Hematopoietic multipotent progenitor cell treated with erythropoietin and hydrocortisone succinate and interleukin-3 and kit ligand, for 8 days (in vitro differentiated cells): ENCODE measurements at places on chromosomes 5 and 9.

DNA sequence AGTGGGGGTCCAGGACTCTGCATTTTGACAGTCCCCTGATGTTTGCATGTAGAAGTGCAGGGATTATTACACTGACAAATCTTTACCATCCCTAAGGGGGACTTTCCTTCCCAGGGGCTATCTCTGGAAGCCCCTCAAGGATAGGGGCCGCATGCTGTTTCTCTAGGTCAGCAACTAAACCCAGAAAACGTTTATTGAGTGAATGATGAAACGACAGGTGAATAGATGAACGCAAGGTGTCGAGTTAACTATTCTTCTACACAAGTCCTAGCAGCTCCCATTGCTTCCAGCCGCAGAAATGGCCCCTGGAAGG, 281 bp upstream of the HSD17B4 start:
- no peak for DNase-seq

DNA sequence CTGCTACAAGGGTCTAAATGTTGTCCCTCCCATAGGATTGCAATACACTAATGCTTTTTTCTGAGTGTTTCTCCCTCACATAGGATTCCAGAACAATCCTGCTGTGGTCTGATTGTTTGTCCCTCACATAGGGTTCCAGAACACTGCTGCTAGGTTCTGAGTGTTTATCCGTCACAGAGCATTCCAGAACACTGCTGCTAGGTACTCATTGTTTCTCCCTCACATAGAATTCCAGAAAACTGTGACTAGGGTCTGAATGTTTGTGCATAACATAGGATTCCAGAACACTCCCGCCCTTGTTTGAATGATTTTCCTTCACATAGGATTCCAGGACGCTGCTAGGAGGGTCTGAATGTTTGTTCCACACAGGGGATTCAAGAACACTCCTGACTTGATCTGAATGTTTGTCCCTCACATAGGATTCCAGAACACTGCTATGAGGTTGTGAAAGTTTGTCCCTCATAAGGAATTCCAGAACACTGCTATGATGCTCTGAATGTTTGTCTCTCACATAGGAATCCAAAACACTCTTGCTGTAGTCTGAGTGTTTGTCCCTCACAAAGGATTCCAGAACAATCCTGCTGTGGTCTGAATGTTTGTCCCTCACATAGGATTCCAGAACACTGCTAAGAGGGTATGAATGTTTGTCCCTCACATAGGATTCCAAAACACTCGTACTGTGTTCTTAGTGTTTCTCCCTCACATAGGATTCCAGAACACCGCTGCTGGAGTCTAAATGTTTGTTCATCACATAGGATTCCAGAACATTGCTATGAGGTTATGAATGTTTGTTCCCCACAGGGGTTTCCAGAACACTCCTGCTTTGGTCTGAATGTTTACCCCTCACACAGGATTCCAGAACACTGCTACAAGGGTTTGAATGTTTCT, 213.5 kb downstream of the FOXD4L6 start:
- no peak for DNase-seq

GRCh38 chr5:38329132-38329715, 70.9 kb downstream of the EGFLAM start:
- DNase-seq, result no peak

DNA sequence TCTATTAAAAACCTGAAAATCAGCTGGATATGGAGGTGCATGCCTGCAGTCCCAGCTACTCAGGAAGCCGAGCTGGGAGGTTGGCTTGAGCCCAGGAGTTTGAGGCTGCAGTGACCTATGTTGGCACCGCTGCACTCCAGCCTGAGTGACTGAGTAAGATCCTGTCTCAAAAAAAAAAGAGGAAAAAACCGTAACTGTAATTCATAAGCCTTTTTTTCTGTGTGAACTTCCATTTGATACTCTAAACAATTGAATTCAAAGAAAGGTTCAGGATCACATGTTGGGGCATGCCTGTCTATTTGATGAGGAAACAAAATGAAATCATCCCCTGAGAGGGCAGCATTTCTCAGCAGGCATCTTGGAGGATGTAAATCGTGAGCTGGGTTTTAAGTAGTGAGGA, 38.8 kb downstream of the ITGA2 start:
- no peak for DNase-seq

GRCh38 chr5:80860924-80861613, 99.1 kb upstream of the RASGRF2 start:
- DNase-seq, result no peak

DNA sequence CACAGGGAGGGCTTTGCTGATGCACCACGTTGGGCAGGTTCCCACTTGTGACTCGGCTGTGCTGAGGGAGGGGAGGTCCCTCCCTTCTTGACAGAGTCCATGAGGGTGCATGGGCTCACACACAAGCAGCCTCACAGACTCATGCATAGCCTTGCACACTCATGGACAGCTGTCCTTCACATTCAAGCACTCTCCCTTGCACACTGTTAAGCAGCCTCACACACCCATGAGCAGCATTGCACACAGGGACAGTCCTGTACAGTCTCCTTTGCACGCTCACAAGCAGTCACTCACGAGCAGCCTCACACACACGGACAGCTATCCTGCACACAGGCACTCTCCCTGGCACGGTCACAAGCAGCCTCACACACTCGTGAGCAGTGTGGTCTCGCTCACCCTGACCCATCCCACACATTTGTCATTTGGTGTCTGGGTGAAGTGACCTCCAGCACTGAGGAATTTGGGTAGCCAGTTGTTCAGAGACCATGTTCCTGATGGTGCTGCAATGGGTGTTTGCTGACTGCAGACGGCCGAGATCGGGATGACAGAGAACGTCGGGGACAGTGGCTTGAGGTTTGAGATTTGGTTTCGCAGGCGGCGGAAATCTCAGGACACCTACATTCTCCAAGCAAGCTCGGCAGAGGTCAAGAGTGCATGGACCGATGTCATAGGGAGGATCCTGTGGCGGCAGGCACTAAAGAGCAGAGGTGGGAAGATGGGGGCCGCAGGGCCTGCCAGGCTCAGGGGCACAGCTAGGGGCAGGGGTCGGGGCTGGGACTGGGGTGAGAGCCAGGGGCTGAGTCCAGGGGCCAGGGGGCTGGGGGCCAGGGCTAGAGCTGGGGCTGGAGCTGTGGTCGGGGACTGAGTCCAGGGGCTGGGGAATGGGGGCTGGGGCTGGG, 17.7 kb upstream of the LRRC14B start:
- DNase-seq, result no peak

DNA sequence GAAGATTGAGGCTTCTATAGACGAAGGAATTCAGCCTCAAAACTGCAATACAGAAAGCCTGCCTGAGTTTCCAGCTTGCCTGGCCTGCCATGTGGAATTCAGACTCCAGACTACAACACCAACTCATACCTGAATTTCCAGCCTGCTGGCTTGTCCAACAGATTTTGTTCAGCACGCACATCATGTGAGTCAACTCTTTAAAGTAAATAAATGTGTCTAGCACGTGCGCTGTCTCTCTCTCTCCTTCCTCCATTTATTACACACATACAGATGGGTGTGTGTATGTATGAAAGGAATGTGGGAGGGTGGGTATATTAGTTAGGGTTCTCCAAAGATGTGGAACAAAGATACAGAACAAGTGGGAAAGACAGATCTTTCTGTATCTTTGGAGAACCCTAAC, 82.4 kb upstream of the TAS2R1 start:
- no peak for DNase-seq

GRCh38 chr9:81427870-81428269, 261.5 kb downstream of the TLE1 start:
- DNase-seq, result no peak

- no peak for DNase-seq
Observed at GRCh38 chr9:24413651-24414050, 132.0 kb downstream of the IZUMO3 start.

GRCh38 chr5:33810491-33811120, 81.2 kb downstream of the ADAMTS12 start:
- DNase-seq, result no peak

DNA sequence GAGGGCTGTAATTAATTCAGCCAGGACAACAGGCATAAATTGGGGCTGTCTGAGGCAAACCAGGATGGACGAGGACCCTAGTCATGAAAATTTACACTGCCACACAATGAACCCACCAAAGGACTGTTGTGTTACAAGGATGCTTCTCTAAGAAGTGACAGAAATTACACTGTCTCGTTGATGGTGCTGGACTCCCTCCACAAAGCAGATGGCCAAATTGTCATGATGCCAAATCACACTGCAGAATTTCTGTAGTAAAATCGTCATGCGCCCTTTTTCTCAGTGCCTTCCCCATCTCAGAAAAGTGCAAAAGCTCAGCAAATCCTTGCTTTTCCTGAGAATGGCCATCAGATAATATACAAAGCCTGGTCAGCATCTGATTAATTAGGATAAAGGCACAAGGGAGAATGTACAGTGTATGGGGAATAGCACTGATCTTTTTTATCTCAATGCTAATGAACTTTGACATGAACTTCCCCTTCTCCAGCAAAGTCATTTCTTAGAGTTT, 545.8 kb downstream of the CSNK1G3 start:
- no peak for DNase-seq

DNA sequence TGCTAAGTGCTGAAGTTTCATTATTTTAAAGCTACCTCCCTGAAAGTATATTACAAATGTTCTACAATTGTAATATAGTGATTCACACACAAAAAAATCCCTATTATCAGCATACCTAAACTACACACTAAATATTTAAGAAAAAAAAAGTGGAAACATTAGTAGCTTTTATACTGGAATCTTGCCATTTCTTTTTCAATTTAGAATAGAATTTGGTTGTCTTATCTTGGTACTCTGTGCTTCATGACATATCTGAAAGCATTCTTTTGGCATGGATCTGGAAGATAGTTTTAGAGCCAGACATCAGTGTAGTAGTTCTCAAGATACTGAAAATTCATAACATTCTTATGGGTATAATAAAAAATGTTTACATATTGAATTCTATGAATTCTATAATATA, 35.0 kb downstream of the SLC1A3 start:
- no peak for DNase-seq

- DNase-seq, result peak; percentile 52
Observed at GRCh38 chr9:78261403-78262001, 25.6 kb downstream of the CEP78 start.

- DNase-seq, result no peak
Observed at GRCh38 chr9:101893661-101894646, 155.5 kb upstream of the GRIN3A start.

GRCh38 chr5:138139781-138140090, 508 bp upstream of the NME5 start:
- no peak for DNase-seq

- DNase-seq, result peak; percentile 71
Observed at GRCh38 chr9:129023908-129024233, 4.3 kb downstream of the SH3GLB2 start.

DNA sequence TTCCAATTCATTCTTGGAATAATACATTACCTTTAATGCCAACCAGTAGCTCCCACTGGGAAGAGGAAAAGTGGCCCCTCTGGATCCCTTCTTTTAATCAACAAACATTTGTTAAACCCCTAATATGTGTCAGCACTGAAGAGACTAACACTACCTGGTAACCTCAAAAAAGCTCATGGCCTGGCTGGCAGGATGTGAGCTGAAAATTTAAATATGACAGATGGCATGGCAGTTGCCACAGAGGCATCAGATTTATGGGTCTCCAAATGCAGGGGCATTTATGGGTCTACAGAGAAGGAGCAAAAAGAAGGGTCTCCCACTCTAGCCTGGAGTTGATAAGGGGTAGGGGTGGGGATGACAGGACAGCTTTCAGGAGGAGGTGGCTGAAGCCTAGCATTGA, 12.5 kb downstream of the DNAH5 start:
- no peak for DNase-seq

GRCh38 chr5:138408023-138408422, 30.8 kb upstream of the REEP2 start:
- DNase-seq, result no peak

GRCh38 chr9:123722378-123722777, 207.5 kb downstream of the DENND1A start:
- no peak for DNase-seq

- DNase-seq, result no peak
Observed at GRCh38 chr5:172098046-172098445, 90.0 kb downstream of the STK10 start.

DNA sequence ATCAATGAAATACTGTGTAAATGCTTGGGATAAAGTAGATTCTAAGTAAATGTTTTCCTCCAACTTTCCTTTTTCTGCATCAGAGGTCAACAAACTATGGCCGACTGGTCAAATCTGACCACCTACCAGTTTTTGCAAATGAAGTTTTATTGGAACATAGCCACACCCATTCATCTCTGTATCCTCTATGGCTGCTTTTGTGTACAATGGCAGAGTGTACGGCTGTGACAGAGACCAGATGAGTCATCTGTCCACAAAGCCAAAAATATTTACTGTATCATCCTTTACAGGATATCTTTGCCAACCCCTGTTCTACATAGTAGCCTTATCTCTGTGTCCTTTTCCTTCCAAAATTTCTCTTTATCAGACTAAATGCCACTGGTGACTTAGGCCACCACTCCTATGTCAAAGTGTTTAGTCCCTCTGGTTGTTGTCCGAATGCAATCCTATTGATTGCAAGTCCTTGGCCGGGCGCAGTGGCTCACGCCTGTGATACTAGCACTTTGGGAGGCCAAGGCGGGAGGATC, 218.4 kb upstream of the KLF4 start:
- DNase-seq, result peak; percentile 84

- no peak for DNase-seq
Observed at GRCh38 chr5:166561759-166562158, 1729.7 kb upstream of the WWC1 start.

GRCh38 chr9:111484572-111484894, 350 bp upstream of the ECPAS start:
- DNase-seq, result no peak

GRCh38 chr5:10733426-10733825, 27.6 kb downstream of the DAP start:
- DNase-seq, result no peak

DNA sequence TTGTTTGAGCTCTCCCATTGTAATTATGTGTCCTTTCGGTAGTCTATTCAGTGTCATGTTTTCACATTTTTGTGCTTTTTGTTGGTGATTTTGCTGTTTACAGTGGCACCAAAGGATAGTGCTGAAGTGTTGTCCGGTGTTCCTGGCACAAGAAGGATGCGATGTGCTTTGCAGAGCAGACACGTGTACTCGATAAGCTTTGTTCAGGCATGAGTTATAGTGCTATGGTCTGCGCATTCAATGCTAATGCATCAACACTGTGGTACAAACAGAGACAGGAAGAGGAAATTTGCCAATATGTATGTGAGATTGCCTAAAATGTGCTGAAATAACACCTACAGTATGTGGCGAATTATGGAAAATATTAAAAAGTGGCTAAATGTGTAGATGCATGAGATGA, 913.4 kb upstream of the ACO1 start:
- DNase-seq, result no peak

DNA sequence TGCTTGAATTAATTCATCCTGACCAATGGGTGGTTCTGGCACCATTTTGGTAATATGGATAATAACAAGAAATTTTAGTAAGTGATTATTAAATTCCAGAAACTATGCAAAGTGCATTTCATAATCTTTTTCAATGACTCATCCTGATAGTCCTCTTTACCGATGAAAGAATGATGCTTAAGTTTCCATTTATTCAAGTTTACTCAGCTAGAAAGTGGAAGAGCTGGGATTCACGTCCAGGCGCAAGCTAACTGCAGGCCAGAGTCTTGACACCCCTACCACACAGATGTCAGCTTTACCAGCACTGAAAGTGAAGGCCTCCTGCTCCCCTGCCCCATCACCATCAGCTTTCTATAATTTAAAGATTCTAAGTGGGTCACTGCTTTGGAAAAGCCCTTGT, 493.5 kb upstream of the WWC1 start:
- DNase-seq, result no peak

- DNase-seq, result no peak
Observed at GRCh38 chr9:129480745-129481144, 140.2 kb downstream of the C9orf50 start.
